ENCODE measurements at places on chromosomes 5 and 9.

GRCh38 chr9:33637881-33638280 is 113.8 kb downstream of the ANKRD18B start:
- peak; percentile 68 for DNase-seq

DNA sequence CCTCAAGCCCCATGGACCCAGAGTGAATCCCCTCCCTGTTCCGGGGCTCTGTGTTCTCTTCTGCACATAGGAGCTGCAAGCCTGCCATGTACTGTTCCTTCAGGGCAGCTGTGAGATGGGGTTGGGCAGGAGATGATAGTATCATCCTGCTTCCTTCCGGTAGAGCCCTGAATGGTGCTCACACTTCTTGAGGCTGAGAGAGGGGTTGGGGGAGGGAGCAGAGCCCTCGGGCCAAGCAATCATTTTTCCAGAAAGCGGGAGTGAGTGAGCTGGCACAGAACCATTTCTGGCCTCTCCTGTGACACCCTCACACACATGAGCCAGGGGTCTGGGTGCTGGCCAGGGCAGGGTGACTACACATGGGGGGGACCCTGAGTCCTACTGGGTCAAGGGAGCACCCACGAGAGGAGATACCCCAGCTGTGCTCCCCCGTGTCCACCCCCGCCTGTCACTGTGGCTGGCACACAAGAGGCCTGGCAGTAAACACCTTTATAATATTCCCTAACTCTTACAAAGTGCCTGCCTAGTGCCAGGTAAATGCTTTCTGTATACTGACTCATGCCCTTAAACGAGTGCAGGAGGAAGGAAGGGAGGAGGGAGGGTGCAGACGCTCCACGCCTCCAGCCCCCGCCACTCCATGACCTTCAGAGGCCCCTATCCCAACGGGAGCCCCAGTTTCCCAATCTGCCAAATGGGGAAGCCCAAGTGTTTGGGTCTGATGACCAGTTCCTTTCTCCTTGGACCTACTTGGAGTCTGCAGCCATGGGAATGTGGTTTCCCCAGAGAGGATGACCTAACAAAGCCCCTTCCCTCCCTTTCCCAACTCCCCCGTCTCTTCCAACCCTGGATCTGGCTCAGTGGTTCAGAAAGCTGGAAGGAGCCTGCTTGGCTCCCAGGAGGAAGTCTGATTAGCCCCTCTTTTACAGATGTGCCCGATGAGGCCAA is 15.5 kb downstream of the AKNA start:
- no peak for DNase-seq

GRCh38 chr5:98333921-98334320 is 439.5 kb upstream of the RGMB start:
- DNase-seq, result no peak

DNA sequence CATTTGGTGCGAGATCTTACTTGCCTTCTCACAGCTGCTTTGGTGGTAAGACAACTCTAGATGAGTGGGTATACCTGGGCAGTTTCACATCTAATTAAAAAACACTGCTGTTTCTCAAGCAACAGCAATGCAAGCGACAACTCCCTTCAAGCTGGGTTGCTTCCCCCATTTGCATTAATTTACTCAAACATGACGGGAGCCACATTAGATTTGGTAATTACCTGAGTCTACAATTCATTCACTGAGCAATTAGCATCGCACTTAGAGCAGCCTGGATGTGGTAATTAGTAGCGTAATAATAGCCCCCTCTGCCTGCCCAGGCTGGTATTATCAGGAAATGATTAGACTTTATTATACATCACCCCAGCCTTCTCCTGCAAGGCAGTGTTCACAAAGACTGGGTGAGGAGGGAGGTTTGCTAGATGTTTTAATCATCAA is 73.4 kb downstream of the FBXO38 start:
- peak; percentile 50 for DNase-seq

- DNase-seq, result no peak
Observed at GRCh38 chr9:32969270-32969669, 32.2 kb downstream of the APTX start.

Data from NCI-H2081 treated with DMSO at 0.1 percent for 48 hours (cell line).